ENCODE measurements at places on chromosomes 7 and 10.

- no peak for DNase-seq
Observed at GRCh38 chr10:393106-393745, 258.0 kb downstream of the ZMYND11 start.

DNA sequence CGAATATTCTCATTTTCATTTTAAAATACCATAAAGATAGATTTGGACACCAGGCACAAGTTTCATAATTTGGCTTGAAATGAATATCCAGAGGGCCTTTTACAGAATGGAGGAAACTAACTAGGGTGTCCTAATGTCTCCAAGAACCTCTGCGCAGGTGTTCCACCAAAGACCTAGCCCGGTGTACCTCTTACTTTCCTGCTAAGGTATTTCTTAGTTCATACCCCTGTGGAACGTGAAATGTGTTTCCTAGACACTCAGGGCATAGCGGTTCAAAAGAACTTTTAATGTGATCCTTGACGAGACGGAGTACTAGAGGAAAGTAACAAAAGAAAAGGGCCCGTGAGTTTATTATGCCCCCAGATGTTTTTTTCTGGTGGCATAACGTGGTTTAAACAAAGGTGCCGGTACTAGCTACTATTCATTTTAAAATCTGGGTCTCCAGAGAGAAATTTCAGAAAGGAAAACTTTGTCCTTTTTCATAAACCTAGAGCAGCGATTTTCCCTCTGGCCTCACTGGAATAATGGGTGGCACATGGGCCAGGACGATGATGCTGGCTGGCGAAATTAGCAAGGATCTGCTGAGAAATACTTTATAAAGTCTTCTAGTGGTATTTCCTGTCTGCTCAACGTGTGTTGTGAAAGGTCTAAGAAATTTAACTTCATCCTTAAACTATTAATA lies 1.4 kb downstream of the APBB1IP start:
- DNase-seq: no peak

- DNase-seq: no peak
Observed at GRCh38 chr10:112797197-112797596, 152.8 kb upstream of the TCF7L2 start.

GRCh38 chr7:68720697-68721096 lies 877.6 kb upstream of the AUTS2 start:
- no peak for DNase-seq

GRCh38 chr7:30328381-30328780 lies 44.0 kb downstream of the ZNRF2 start:
- no peak for DNase-seq
